Fibroblast of lung (primary cell): ENCODE measurements at places on chromosomes 7 and 10. TPM values are rescaled to one million over a fixed set of nuclear protein-coding genes. Genes with fewer than 3 reads are reported as not detected.

The ACHE gene
- under 0.01 and 0.26 TPM in 2 replicates for total RNA-seq

The PRR15 gene
- total RNA-seq, result 0.51 TPM in 1 of 2 replicates, not detected in the other

The DNAH11 gene
- total RNA-seq, result under 0.01 and 0.33 TPM in 2 replicates

The ATG9B gene
- under 0.01 TPM in 1 of 2 replicates, not detected in the other for total RNA-seq

The MALRD1 gene
- 1.3 and 1.7 TPM in 2 replicates for total RNA-seq

The KLF14 gene
- total RNA-seq, result under 0.01 TPM in 2 replicates

The NFKB2 gene
- 16.7 and 23.3 TPM in 2 replicates for total RNA-seq

The CTAGE6 gene
- 0.17 and 0.26 TPM in 2 replicates for total RNA-seq

The CALHM3 gene
- not detected in 2 replicates for total RNA-seq

The CROT gene
- total RNA-seq, result 19.3 and 23.0 TPM in 2 replicates

The FZD1 gene
- total RNA-seq, result 10.8 and 12.6 TPM in 2 replicates

The ANLN gene
- total RNA-seq, result 6.2 and 21.5 TPM in 2 replicates

The EEPD1 gene
- 8.4 and 9.2 TPM in 2 replicates for total RNA-seq

The TAC1 gene
- total RNA-seq, result under 0.01 and 0.33 TPM in 2 replicates

The GBX1 gene
- not detected in 2 replicates for total RNA-seq

The TMEM273 gene
- 0.26 TPM in 1 of 2 replicates, not detected in the other for total RNA-seq

The PPA1 gene
- 287 and 313 TPM in 2 replicates for total RNA-seq

The HOXA5 gene
- 18.3 and 22.1 TPM in 2 replicates for total RNA-seq

The TAS2R5 gene
- total RNA-seq, result 1.0 and 1.3 TPM in 2 replicates

The ADAM22 gene
- total RNA-seq, result 0.51 and 0.66 TPM in 2 replicates

The CPEB3 gene
- 0.51 and 0.66 TPM in 2 replicates for total RNA-seq

The OR2A42 gene
- under 0.01 TPM in 1 of 2 replicates, not detected in the other for total RNA-seq

The MEIG1 gene
- 0.26 and 0.33 TPM in 2 replicates for total RNA-seq
